Suprapubic skin (tissue), 4 donors: ENCODE measurements at places on chromosomes 3 and 15.

GRCh38 chr3:171088496-171088895, 62.0 kb upstream of the SLC2A2 start:
- DNase-seq, result no peak

- DNase-seq, result no peak
Measured at GRCh38 chr3:181317508-181317907, 328.0 kb upstream of the DNAJC19 start.

GRCh38 chr15:82942691-82943090, 9.8 kb downstream of the HOMER2 start:
- DNase-seq, result no peak

GRCh38 chr3:81443958-81444357, 317.5 kb downstream of the GBE1 start:
- no peak for DNase-seq

GRCh38 chr3:44845528-44846520, 15.9 kb upstream of the TMEM42 start:
- DNase-seq, result no peak

DNA sequence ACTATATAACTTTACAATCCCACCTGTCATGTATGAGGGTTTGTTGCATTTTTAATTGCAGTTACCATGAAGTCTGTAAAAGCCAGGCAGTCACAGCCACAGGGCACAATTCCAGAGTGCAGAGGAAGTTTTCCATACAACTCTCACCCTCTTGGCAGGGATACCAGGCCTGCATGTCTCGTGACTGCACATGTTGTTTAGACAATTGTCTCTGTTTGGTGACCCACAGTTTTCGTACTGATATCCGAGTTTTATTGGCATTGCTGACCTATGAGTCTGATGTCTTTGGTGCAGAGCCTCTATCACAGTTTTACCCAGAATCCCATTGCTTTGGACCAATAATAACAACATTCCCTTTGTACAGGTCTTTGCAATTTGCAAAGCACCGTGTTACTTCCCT, 24.9 kb upstream of the MYZAP start:
- DNase-seq, result no peak

GRCh38 chr3:67529337-67529736, 125.1 kb downstream of the SUCLG2 start:
- no peak for DNase-seq

GRCh38 chr3:150797155-150797554, 34.2 kb upstream of the SIAH2 start:
- DNase-seq, result no peak

DNA sequence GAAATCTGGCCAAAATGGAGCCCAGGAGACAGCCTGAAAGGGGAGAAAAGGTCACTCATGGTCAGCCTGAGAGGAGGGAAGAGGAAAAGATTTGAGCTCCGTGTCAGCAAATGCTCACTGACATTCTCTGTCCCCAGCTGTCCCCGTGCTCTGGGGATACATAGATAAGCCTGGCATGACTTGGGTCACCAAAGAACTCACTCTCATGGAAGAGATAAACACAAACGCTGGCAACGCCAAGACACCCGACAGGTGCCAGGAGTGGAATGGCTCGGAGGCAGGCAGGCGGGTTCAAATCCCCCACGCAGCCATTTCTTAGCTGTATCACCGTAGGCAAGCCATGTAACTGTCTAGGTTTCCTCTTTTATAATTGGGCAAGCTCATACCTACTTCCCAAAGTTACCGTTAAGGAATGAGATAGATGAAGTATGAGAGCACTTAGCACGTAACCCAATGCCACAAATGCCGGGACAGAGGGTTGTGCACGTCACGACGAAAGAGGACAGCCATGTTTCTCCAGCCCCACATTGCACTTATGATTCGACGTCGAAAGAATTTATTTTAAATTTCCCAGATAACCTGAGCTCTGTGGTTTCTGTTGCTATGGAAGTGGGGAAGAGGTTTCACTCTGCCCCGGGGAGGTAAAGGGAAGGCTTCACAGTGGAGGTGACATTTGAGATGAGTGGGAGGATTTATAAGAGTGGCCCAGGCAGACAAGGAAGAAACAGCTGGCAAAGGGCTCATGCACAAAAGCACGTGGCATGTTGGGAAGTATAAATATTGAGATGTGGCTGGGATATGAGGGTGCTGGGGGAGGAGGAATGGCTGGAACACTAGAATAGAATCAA, 41.4 kb upstream of the TSEN2 start:
- peak; percentile 57 for DNase-seq

- no peak for DNase-seq
Measured at GRCh38 chr3:170705131-170705530, 119.3 kb upstream of the SLC7A14 start.

- no peak for DNase-seq
Measured at GRCh38 chr3:155869691-155870090, 759 bp upstream of the GMPS start.

DNA sequence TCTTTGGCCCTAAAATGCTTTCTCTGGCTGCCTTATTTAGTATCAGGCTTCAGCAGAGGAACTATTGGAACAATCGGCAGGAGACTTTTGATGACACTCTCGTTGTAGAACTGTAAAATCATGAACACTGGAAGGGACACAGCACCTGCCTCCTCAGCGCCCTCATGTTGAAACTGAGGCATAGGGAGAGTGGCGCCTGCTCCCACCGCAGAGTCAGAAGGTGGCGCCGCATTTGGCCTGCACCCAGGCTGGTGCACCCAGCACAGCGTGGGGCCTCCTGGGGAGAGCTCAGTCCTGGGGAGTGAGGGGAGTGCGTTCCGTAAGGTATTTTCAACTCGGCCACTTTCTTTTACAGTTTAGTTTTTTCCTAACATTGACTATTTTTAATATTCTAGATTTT, 78.2 kb upstream of the BLM start:
- DNase-seq, result no peak

GRCh38 chr3:39108200-39108710, 775 bp downstream of the TTC21A start:
- no peak for DNase-seq

DNA sequence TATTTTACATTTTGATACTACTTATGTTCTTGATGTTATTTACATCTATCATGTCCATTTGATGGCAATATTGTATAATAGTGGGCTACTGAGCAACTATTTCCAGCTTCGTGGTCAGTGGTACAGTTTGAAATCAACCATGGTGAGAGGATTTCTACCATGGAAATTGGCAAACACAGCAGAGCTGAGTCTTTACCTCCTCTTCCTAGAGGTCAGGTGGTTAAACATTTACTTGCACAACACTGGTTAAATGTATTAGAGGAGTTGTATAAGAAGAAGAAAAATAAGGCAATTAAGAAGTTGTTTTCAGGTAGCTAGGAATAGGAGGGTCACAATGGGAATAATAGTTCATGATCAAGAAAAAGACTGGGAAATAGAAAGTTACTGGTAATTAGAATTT, 7.2 kb upstream of the PPM1L start:
- no peak for DNase-seq

DNA sequence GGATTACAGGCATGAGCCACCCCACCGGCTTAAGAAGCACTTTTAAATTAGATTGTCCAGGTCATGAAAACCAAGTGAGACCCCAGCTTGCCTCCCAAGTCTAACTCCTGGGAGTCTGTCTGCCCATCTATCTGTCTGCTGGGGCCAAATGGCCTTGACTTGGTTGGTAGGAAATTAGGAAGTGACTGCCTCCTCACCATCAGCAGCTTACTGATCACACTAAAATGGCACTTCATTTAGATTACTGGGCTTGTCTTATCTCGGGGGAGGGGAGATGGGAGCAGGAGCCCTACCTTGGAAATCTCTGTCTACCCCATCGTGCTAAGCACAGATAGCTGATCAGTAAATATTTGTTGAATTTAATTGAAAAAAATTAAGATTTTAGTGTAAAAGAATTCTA, 5.6 kb upstream of the LRRC2 start:
- no peak for DNase-seq

- no peak for DNase-seq
Measured at GRCh38 chr15:78374436-78375393, 34.6 kb downstream of the CRABP1 start.

GRCh38 chr3:106130384-106131198, 261.8 kb upstream of the CBLB start:
- DNase-seq, result no peak

DNA sequence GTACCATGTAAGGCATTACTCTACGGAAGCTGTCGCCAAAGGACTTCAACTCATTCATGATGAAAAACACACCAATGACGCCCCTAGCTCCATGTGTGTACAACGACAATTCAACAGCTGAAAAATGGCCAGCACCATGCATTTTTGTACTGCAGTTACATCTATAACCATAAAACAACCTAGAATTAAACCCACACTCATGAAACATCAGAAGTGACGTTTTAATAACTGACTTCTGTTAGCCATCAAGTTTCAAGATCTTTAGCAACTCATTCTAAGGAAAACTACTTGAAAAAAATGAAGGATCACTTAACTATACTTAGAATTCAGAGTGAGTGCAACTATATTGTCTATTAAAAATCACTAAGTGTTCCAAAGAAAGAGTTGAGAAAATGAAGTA, 84.9 kb downstream of the RFTN1 start:
- DNase-seq, result no peak

DNA sequence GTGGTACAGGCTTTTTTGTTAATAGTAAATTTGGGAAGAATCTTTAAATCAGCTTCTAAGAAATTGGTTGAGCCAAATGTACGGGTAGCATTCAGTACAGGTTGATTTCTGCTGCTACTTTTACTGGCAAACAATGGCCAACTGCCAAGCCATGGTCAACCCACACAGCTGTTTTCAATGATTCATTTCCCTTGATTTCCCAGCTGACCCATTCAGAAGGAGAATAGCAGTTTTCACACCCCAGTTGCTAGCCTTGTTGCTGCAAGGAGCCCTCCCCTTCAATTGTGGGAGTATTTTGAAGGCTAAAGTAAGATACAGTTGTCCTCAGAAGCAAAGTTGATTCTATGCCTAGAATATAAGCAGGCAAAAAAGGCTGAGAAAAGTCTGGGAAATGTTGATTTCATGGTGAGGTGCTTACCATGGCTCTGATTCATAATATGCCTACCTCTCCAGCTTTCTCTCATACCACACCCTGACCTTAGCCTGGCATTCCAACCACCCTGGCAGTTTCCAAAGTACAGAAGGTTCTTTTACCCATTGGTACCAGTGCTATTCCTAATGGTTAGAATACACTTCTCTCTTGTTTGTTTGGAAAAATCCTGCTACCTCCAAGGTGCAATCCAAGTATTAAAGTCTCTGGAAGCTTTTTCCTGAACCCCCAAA, 320.3 kb upstream of the TGFBR2 start:
- DNase-seq, result no peak

GRCh38 chr3:160346511-160346910, 52.5 kb downstream of the IFT80 start:
- no peak for DNase-seq

- no peak for DNase-seq
Measured at GRCh38 chr3:37016903-37017302, 23.6 kb downstream of the MLH1 start.

DNA sequence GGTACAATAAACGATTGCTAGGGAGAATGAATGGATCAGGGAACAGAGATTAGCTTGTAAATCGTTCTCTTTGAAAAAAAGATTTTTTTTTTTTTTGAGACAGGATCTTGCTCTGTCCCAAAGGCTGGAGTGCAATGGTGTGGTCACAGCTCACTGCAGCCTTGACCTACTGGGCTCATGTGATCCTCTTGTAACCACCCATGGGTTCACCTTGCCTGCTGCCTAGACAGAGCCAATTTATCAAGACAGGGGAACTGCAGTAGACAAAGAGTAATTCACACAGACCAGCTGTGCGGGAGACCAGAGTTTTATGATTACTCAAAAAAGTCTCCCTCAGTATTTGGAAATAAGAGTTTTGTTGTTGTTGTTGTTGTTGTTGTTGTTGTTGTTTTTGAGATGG, 39.6 kb downstream of the METTL6 start:
- DNase-seq, result no peak

DNA sequence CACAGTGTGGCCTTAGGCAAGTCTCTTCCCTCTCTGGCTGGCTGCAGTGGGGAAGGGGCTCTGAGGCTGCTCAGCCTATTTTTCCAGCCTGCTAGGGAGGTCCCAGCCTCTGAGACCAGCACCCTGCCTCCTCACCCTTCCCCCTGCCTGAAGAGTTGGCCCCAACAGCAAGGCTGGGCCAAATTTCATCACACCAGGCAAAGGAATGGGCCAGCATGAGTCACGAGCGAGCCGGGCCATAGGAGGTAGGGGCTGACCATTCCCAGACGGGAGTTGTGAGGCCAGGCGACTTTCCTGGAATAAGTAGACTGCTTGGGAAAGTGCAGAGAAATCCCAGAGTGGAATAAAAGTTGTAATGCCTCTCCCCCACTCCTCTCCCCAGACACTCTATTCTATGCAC, 5.7 kb upstream of the FBLN2 start:
- peak; percentile 91 for DNase-seq

DNA sequence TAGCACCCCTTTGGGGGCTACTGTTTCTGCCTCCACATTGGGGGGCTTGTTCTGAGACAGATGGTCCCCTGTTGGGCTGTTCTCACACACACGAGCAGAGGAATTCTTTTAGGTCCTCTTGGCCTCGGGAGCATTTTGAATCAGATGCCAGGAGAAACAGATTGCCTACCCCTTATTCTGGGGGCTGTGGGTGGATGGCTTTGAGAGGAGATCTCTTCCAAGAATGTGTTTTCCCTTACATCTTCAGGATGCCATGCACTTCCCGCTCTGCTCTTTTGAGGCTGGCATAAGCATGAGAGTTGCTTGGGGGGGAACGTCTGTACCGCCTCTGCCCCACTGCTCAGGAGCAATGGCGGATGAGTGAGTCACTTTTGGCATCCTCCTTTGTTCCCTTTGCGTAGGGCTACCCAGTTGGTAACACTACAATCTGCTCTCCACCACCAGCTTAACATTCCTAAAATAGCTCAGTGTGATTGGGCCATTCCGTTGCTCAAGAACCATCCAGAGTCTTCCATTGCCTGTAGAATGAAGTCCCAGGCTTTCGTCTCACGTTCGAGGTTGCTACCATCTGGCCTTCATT, 154.4 kb downstream of the RPLP1 start:
- no peak for DNase-seq

GRCh38 chr3:55624238-55624637, 137.1 kb upstream of the WNT5A start:
- no peak for DNase-seq

GRCh38 chr3:57194641-57195040, 5.1 kb downstream of the HESX1 start:
- no peak for DNase-seq

GRCh38 chr15:101288905-101289513, 6.0 kb downstream of the SNRPA1 start:
- no peak for DNase-seq

- DNase-seq, result no peak
Measured at GRCh38 chr3:73559749-73560148, 65.0 kb downstream of the PDZRN3 start.

GRCh38 chr3:118641608-118642007, 393.0 kb downstream of the IGSF11 start:
- DNase-seq, result no peak
